Foreskin fibroblast (primary cell): ENCODE measurements at places on chromosomes 2 and 18.

GRCh38 chr2:128798502-128799283 is 480.0 kb upstream of the HS6ST1 start:
- no peak for DNase-seq

DNA sequence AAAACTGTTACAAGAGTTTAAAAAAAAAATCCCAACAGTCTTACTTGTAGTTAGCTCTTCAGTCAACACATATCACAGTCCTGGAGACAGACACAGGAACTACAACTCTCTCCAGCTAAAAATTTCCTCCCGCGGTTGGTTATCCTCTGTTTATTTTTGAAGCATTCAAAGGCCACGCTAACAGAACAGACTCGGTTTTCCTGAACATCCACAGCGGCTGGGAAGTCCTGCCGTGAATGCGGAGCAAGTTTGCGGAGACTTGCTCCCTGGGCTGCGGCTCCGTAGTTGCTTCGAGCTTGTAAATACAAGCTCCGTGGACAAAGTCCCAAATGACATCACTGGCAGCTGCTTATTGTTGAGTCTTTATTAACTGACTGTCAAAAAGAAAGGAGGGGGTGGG is at the start of gene NCKAP5:
Gene NCKAP5 (minus strand): TSS at position 292 of the 400 bp plus-strand sequence. CDS start 50,937 bp downstream, outside the sequence.
- no peak for DNase-seq

DNA sequence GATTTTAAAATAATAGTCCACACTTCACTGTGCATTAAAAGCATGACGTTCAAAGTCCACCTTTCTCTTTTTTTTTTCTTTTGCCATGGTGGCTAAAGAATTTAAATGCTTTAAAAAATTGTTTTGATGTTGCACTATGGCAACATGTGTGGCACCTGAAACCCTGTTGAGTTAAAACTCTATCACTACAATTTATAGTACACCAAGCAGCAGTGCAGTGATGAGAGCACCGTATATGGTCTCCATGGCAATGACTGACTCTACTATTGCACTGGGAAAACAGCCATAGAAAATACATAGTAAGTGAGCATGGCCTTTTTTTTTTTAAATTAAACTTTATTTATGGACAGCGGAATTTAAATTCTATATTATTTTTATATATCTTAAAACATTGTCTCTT is 298.8 kb downstream of the FIGN start:
- DNase-seq: no peak

DNA sequence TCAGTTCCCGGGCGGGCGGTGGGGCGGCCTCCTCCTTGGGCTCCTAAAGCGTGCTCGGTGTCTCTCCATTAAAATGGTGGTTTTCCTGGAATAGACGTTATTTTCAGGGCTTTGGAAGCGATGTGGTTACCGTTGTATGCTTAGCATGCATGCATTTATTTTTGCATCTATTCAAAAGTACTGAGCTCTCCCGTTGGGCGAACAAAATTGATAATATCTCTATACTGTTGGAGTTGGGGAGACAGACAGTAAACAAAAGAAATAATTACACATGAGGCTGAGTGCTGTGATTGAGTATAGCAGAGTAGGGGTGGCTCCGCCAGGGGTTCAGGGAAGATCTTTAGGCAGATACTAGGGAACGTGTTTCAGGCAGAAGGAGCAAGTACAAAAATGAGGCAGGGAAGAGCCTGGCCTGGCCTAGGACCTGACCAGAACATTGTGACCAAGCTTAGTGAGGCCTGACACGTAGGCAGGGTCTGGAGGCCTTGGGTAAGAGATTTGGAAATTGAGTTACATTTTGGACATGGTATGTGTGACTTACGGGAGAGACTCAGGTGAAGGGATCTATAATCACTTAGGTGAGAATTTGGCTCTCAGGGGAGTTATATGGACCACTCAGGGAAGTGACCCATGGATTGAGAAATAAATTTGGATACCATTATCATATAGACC is 674 bp downstream of the NCAPH start:
- no peak for DNase-seq

DNA sequence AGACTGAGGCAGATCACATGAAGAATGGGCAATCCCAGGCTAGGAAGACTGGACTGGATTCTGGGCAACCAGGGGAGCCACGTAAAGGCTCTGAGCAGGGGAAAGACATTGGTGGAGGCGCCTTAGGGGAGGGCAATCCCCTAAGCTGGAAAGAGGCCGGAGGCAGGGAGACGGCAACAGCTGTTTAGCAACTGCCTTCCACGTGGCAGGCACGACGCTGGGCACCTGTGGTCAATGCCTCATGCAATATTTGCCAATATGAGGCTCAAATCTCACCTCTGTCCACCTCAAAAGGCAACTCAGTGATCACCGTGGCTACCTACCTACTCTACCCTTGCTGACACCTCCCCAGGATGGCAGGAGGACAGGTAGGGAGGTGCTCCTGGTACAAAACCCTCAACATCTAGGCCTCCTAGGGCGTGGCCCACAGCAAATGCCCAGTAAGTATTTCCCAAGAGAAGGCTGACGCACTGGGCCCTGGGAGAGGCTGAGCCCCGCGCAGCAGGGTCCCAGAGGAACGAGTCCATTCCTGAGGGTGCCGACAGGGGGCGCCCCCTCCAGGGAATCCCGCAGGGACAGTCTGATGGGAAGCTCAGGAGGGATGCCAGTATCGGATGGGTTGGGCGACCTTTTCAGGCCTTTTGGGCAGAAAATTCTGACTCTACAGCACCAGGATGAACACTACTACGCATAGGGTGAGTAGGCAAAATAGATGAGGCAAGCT is 8.9 kb downstream of the BOLA3 start:
- no peak for DNase-seq

DNA sequence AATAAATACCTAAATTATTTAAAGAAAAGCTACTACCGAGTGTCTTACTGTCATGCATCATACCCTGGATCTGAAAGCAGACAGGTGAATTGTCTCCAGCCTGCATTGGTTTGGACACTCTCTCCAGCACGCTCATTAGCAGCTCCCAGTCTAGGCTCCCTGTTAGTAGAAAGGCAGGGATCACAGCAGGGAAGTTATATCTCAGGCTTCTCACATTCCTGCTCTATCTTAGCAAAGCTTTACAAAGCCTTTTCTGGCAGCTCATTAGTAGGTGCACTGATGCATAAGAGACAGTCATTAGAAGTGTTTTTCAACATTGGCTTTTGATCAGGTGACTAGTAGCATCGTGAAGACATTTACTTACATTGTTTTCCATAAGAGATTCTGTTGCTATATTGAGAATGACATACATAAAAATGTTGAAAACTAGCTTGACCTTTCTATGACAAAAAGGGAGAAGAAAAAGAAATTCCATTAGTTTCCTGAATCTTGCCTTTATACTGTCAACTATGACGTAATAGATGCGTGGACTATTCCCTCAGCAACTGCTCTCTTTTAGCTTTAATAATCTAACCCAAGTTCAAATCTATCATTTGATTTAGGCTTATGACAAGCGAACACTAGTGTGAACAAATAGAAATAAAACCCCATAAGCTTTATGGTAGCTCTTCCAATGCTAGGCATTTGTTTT is 408.7 kb upstream of the KCNH7 start:
- DNase-seq: no peak

- DNase-seq: peak; percentile 91
Measured at GRCh38 chr2:29747786-29748470, 173.5 kb downstream of the ALK start.

GRCh38 chr18:51447351-51448342 is 250.2 kb upstream of the MEX3C start:
- DNase-seq: no peak
